ENCODE measurements at places on chromosomes 2 and 18.

DNA sequence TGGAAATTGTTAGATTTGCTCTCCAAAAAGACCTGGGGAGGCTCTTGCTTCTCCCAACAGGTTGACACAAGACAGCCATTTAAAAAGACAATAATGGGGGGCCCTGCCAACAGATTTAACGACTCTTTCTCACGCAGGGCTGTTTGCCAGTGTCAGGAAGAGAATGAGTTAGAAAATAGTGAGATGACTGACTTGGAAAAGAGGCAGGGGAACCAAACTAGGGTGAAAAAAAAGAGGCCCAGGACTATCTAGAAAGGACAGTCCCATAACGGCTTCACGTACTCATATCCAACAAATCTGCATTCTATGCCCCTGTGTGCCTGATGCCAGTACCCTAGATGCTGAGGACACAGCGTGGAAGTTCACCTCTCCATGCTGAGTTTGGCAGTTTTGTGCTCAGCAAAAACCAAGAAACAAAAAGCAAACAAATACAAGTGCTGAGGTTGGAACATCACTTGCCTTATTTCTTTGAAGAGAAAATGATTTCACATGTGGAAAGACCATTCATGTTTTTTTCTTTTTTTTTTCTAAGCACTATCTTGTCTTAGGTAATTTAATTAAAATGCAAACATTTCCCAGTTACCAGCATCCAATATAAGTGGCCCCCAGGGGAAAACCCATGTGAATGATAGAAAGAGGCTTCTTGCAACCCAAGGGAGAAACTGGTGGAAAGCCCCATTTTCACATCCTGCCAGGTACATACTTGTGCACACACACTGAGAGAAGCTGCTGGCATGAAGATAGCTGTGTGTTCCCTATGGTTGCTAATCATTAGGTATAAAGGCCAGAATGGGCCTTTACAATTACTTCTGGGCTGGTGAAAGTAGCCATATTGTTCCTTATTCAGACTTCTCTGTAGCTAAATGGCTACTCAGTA, 10.6 kb upstream of the WIPF1 start:
- no peak for DNase-seq

GRCh38 chr2:207161247-207162123, 4.3 kb downstream of the KLF7 start:
- DNase-seq: no peak

GRCh38 chr18:60112369-60112768, 212.6 kb downstream of the PMAIP1 start:
- no peak for DNase-seq

DNA sequence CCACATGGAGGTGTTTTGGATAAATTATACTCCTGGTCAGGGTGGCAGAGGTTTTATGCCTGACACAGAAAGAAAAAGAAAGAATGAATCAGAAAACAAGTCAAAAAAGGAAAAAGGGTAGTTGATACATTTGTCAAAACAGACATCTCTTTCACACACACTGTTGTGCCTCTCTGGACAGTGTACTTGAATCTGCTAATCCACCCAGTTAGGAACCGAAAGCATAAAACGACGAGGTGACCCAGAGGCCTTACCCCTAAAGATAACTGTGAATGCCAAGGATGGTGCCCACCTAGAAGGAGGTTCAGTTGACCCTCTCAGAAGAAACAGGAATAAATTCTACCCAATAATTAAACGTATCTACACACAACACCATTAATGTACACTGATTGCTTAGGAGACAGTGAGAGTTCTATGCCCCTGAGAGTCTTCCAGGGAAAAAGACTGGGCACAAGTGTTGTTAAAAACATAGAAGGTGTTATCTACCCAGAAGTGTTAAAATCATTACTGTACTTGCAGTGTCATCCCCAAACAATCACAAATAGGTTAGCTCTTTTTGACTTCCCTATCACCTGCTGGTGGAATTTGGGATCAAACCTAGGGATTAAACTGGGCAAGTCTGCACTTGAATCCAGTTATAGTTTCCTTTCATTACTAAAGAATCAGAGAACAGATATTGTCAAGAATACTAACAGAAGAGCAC, 123.2 kb upstream of the DNAJC10 start:
- no peak for DNase-seq

DNA sequence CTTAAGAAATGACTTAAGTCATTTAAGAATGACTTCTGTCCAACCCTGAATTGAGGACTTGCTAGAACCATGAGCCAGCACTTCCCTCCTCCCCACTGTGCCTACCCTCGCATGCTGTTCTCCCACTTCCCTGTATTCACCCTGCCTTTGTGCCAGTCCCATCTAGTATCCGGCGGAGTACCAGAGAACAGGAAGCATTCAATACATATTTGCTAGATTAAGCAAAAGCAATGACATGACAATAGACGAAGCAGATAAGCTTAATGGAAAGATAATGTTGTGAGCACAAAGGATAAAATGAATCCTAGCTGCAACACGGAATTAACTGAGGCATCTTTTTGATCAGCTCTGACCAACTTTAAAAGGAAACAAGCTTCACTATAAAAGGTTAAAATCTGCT, 328.5 kb downstream of the TDRD15 start:
- no peak for DNase-seq

All from effector memory CD8-positive, alpha-beta T cell (primary cell).